ENCODE measurements at places on chromosomes 4 and X.

- no peaks in the 10 kb centered on the region for H3K36me3 ChIP-seq
- H3K27ac ChIP-seq: no peak overlapping the region
- H3K27me3 ChIP-seq: no peaks in the 10 kb centered on the region
- H3K4me1 ChIP-seq: no peaks in the 10 kb centered on the region
Measured at GRCh38 chr4:125483278-125483677, 168.5 kb downstream of the FAT4 start.

GRCh38 chr4:168713253-168713652, 216.4 kb downstream of the PALLD start:
- no peaks in the 10 kb centered on the region for H3K4me1 ChIP-seq
- H3K4me3 ChIP-seq: no peak overlapping the region
- no peak for DNase-seq

GRCh38 chr4:11426731-11427120, 2.0 kb downstream of the HS3ST1 start:
- H3K36me3 ChIP-seq: no peaks in the 10 kb centered on the region
- DNase-seq: no peak
- H3K27ac ChIP-seq: no peak overlapping the region
- peaks cover 2% of the 10 kb centered on the region for H3K4me1 ChIP-seq

DNA sequence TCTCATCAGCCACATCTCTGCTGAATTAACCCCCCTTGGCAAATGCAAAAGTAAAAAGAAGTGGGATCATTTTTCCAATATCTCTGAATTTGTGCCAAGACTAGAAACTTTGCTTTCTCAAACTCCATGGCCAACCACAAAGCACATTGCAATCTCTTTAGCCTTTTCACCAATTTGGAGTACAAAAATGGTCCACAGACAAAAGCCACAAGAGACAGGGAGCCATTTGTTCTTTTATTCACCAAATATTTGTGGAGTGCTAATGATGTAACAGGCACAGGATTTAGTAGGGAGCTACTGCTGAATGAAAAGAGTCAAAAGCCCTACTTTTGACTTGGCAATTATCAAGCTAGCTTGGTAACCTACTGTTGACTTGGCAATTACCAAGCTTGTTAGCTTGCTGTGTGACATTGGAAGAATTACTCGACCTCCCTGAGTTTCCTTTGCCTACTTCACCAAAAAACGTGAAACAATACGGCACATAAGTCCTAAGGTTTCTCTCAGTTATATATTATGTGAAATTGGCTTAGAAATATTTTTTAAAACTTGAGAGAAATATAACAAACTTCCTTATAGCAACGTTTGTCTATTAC, 97.1 kb upstream of the KLF3 start:
- no peaks in the 10 kb centered on the region for H3K4me1 ChIP-seq
- no peaks in the 10 kb centered on the region for H3K36me3 ChIP-seq
- H3K27me3 ChIP-seq: no peaks in the 10 kb centered on the region
- no peak for DNase-seq

DNA sequence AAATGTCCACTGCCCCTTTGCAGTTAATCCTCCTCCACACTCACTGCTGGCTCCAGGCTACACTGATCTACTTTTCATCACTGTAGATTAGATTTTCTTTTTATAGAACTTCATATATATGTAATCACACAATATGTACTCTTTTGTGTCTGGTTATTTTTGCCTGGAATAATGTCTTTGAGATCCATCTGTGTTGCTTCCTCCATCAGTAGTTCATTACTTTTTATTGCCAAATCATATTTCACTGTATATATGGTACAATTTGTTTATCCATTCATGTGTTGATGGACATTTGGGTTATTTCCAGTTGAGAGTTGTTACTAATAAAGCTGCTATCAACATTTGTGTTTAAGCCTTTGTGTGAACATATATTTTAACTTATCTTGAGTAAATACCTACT, 126.4 kb upstream of the SMIM10 start:
- H3K36me3 ChIP-seq: no peaks in the 10 kb centered on the region
- H3K4me3 ChIP-seq: no peak overlapping the region
- no peaks in the 10 kb centered on the region for H3K27me3 ChIP-seq

DNA sequence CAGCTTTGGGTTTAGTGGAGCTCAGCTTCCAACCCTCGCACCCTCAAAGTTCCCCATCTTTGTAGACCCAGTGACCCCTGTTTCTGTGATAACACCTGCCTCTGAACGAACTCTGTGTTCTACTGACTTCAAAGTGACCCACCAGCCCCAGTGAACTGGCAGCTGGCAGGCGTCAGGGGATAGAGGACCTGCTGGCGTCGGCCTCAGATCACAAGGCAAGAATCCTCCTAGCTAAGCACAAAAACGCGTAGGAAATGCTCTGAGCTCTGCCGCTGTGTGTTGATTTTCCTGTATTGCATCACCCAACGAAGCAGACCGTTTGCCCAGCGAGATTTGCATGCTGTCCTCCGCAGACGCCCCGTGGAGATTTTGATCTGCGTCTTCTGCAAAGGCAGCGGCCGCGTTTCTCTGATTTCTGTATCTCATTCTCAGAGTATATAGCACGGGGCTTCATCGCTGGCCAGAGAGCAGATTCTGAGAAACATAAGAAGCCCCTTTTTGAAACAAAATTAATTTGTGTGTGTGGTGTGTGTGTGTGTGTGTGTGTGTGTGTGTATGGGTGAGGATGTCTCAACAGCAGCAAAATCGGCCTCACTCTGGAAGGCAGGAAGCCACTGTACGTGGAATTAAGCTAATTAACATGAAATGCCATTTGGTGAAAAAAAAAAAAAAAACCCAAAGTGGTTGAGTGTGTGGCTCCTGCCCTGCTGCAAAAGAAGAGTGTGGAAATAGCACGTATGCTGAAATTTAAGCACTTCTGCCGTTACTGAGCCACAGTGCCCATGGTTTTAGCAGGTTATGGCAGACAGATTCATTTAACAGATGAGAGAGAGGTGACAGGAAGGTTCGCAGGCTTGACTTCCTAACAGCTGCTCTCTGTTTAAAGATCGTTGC, 29.2 kb upstream of the ASMTL start:
- H3K4me3 ChIP-seq: no peak overlapping the region
- no peaks in the 10 kb centered on the region for H3K4me1 ChIP-seq
- H3K27me3 ChIP-seq: no peaks in the 10 kb centered on the region
- no peak for DNase-seq
- H3K36me3 ChIP-seq: no peaks in the 10 kb centered on the region
- H3K27ac ChIP-seq: no peak overlapping the region

GRCh38 chrX:100650841-100651240, 6.8 kb downstream of the SRPX2 start:
- H3K27me3 ChIP-seq: no peaks in the 10 kb centered on the region
- H3K36me3 ChIP-seq: no peaks in the 10 kb centered on the region
- H3K27ac ChIP-seq: no peak overlapping the region
- DNase-seq: no peak
- peaks cover 3% of the 10 kb centered on the region for H3K4me1 ChIP-seq

DNA sequence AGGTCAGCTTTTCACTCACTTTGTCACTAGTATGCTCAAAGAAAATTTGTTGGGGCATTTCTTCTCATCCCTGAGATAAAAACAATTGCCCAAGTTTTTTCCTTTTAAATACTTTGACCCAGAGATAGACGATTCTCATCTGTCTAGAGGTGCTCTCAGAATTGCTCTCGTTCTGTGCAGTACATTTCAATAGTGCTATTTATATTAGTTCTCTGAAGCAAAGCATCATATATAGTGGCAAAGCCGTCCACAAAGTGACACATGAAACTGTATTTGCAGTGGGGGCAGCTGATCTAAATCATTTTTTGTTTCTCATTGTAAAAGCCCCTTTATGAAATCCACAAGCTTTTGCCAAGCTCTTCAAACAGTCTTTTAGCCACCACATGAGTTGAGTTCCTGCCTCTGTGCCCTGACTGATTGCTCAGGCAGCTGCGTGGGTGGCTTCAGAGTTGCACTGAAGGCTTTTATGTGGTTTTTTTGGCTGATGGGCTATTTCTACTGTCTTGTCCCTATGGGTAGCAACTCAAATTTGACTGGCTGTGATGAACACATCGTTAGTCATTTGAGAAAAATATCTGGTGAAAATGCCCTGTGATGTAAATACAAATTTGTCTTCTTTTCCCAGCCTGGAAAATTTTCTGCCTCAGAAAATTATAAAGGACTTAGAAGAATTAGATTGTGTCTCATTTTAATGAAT, 119.1 kb upstream of the OTUD4 start:
- DNase-seq: no peak
- no peak overlapping the region for H3K4me3 ChIP-seq
- H3K27me3 ChIP-seq: no peaks in the 10 kb centered on the region
- no peaks in the 10 kb centered on the region for H3K36me3 ChIP-seq

DNA sequence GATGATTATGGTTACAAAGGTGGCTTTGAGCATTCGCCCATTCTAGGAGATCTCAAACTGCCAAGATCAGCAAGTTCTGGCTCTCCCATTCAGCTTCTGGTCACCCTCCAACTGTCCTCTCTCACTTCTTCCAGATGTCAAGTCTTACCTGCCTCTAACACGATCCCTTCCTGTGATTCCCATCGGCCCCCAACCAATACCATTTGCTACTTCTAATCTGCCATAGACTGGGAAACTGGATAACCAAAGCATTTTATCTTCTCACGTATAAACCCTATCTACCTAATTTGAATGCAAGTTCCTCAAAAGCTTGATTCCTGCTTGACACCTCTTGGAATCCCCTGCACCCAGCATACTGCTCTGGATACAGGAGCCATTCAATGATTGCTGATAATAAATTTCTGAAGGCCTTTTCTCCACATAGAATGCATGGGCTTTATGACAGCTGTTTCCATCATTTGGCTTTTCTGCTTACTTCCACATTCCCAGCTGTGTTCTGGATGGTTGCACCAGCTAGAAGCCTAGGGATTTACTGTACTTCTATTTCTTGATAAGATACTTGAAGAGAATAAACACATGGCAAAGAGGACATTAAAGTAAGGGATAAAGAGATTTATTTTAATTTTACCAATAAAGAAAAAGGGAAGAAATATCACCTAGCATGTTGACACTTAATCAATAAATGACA, 9.6 kb downstream of the GPC4 start:
- no peak overlapping the region for H3K4me3 ChIP-seq
- no peak overlapping the region for H3K27ac ChIP-seq
- H3K27me3 ChIP-seq: no peaks in the 10 kb centered on the region
- 0 out of 2 replicates have a peak, but pooled peaks cover 2% of the 10 kb centered on the region for H3K36me3 ChIP-seq
- DNase-seq: no peak

DNA sequence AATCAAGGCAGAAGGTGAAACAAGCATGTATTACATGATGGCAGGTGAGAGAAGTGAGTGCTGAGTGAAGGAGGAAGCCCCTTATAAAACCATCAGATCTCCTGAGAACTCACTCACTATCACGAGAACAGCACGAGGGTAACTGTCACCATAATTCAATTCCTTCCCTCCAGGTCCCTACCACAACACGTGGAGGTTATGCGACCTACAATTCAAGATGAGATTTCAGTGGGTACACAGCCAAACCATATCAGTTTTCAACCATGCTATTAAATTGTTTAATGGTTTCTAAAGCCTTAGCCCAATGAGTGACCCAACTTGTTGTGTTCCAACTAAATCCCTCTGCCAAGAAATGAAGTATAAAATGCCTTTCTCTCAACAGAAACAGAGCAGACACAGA, 519.8 kb downstream of the GBA3 start:
- no peak overlapping the region for H3K27ac ChIP-seq
- H3K36me3 ChIP-seq: no peaks in the 10 kb centered on the region
- no peak for DNase-seq

DNA sequence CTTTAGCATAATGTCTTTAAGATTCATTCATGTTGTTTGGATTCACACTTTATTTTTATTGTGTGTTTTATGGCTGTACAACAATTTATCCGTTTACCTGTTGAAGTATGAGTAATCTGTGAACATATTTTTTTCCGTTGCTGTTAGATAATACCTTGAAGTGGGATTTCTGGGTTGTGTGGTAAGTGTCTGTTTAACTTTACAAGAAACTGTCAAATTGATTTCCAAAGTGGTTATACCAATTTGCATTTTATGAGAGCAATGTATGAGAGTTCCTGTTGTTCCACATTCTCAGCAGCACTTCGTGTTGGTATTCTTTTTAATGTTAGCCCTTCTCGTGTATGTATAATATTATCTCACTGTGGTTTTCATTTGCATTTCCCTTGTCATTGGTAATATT, 53.6 kb downstream of the USP53 start:
- H3K4me1 ChIP-seq: no peaks in the 10 kb centered on the region
- H3K36me3 ChIP-seq: no peaks in the 10 kb centered on the region
- H3K27me3 ChIP-seq: no peaks in the 10 kb centered on the region
- H3K27ac ChIP-seq: no peak overlapping the region

DNA sequence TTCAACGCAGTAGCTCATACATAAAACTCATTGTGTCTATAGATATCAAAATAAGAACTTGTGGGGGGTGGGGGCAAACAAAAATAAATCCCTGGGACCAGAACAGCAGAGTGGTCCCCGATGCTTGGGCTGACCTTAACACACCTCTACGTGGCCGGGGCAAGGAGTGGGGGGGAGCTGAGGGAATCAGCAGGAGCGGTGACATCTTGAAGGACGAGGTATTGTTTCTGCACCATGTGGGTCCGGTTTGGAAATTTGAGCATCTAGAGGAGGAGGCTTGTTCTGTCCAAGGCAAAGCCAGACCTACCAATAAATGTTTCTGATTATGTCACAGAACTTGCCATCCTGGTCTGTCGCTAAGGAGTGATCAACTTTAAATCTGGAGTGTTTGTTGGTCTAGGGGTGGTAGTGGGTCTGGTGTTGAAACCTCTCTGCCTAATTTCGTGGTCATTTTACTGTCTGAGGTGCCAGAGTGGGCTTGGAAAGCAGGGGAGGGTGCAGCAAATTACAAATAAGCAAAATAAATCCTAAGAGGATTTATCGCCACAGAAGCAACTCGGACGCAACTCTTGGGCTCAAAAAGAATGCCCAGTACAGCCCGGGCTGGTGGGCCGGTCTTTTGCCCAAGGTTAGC, 774 bp upstream of the RAPGEF2 start:
- no peak for DNase-seq
- no peaks in the 10 kb centered on the region for H3K27me3 ChIP-seq
- H3K4me1 ChIP-seq: no peaks in the 10 kb centered on the region
- no peaks in the 10 kb centered on the region for H3K36me3 ChIP-seq

GRCh38 chrX:83771664-83772063, 89.3 kb upstream of the CYLC1 start:
- no peak overlapping the region for H3K4me3 ChIP-seq
- DNase-seq: no peak
- no peaks in the 10 kb centered on the region for H3K4me1 ChIP-seq
- no peak overlapping the region for H3K27ac ChIP-seq

DNA sequence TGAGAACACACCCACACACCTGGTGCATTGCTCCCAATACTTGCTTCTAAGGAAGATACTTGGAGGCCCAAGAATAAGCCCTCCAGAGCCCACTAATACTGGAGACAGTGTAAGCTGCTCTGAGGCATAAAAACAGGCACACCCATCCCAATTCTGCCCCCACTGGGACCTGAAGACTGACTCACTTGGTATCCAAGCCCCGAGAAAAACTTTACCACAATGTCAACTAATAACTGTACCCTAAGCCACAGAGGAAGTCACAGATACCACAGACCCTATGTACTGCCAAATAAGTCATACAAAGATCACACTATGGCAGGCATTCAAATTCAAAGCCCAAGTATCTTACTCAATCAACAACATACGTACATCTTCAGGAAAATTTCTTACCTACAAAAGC, 398.2 kb upstream of the SPANXN1 start:
- no peak overlapping the region for H3K27ac ChIP-seq
- H3K4me3 ChIP-seq: no peak overlapping the region
- no peaks in the 10 kb centered on the region for H3K36me3 ChIP-seq
- DNase-seq: no peak
- H3K4me1 ChIP-seq: no peaks in the 10 kb centered on the region

Data from iPS DF 6.9 (cell line).